NCI-H2081 (cell line): ENCODE measurements at places on chromosomes 16 and 17.

GRCh38 chr17:1166276-1166675 is 13.5 kb downstream of the ABR start:
- no peak for DNase-seq

- DNase-seq, result no peak
Measured at GRCh38 chr17:13753771-13754170, 152.0 kb upstream of the HS3ST3A1 start.

DNA sequence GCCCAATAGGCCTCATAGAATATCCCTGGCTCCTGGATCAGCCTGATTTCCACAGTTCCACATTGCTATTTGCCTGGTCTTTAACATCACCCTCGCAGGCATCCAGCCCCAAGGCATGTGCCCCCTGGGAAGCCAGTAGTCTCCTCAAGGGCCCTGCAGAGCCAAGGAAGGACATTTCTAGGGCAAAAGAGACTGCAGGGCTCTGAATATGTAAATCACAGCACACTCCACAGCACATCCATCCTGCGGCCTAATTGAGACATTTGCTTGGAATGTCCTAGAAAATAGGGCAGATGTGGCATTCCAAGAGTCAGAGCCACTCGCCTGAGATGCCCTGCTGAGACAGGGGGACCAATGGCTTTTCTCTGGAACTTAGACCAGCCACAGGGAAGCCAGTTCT is 11.4 kb upstream of the C16orf78 start:
- no peak for DNase-seq

- no peak for DNase-seq
Measured at GRCh38 chr16:51008607-51009006, 142.5 kb downstream of the SALL1 start.

DNA sequence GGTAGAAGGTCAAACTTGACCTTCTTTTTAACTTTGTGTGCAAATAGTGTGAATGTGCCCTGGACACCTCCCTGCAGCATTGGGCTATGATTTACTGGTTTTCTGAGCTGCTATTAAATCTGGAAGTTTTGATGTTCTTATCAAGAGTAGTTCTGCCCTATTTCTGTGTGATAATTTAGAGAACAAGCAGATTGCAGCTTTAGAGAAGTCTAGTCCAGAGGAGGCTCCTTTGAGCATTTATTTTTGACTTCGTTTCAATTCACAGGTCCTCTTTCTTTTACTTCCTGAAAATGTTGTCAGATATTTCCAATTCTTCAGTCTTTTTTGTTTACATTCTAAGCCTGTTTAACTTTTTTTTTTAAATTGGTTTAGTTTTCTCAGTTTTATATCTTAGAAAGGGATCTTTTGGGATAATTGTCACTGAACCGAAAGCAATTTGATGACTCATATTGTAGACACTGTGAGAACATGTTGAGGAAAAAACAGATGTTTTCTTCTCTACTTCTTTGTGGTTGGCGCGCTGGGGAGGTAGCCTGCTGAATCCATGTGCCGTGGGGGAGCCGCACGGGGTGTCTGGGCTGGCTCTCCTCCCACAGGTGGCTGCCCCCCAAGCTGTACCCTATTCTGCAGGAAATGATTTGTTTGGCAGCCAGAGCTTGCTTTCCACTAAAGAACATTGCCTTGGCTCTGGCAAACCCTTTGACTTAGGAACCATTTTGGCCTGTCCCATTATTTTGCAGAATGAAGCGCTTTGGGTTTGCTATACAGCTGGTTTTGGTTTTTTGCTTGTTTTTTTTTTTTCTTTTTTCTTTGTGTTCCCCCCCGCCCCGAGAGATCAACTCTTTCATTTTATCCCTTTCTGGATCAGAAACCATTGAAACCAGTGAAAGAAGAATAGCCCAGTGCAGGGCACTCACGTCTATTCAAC is 53.4 kb downstream of the MFSD11 start:
- DNase-seq, result no peak

- no peak for DNase-seq
Measured at GRCh38 chr16:31876951-31877828, 3.6 kb downstream of the ZNF267 start.

DNA sequence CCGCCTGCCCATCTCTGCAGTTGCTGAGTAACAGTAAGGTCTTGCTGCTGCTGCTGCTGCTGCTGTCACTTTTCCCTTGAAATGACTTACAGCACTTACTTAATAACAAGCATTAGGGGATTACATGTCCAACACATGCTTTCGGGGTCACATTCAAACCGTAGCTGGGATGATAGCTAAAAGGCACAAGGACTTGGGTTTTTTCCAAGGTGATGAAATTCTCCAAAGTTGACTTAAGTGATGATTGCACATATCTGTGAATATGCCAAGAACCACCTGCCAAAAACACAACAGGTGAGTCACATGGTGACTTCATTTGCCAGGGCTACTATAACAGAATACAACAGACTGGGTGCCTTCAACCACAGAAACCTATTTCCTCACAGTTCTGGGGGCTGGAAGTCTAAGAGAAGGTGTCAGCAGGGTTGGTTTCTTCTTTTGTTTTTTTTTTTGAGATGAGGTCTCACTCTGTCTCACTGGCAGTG is 121.9 kb upstream of the TNRC6C start:
- no peak for DNase-seq

GRCh38 chr17:71995590-71995989 is 125.2 kb upstream of the SOX9 start:
- DNase-seq, result no peak

DNA sequence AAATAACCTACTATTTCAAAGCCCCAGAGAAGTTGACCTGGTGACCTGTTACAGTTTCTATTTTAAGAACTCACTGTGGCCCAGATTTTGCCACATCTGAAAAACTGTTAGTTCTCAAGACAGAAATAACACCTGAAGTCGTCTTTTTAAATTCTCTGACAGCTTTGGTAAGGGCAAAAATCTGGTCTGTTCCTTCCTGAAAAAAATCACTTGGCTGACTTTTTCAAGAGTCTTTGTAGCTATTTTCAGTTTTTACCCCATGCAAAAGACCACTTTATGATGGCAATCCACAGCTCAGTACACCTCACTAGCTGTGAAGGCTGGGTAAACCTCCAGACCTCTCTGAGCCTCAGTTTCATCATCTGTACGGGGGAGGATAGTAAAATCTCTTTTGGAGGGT is 60.7 kb upstream of the SREBF1 start:
- no peak for DNase-seq
